ENCODE measurements at places on chromosomes 6 and 20.

- no peak for DNase-seq
Measured at GRCh38 chr20:34415079-34415478, 52.0 kb downstream of the ITCH start.

DNA sequence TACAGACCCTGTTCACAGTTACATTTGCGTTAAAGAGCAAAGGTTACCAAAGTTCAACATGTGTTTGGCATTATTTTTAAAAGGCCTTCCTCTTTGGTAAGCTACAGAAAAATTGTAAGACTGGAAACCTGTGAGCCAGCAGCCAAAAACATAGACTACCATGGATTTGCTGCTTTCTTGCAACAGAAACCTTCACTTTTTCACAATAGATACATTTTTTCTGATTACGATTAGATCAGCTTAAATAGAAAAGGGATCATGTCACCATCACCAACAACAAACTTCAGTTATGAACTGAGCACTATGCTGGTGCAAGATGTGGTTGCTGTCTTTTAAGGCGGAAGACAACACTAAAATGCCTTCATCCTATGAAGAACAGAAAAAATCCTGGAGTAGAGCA, 112.3 kb upstream of the MARCKS start:
- DNase-seq, result no peak

GRCh38 chr6:158259136-158259535, 53.1 kb upstream of the TULP4 start:
- no peak for DNase-seq

- no peak for DNase-seq
Measured at GRCh38 chr6:84460491-84460890, 233.0 kb upstream of the CEP162 start.

GRCh38 chr6:111566873-111567517, 38.7 kb downstream of the TRAF3IP2 start:
- no peak for DNase-seq

DNA sequence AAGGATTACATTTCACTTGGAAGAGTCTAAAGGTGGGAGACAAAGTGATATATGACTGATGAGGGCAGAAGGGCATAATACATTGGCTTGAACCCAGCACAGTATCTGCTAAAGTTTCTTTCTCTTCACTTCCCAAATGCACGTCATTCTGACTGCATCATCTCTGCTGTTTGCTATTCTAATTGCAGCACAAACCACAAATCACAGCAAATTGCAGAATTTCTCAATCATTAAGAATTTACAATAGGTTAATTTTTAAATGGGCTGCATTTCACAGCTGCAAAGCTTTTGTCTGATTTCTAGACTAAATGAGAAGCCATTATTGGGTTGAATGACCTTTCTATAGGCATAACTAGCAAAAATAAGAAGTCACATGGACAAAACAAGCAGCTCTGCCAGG, 337.0 kb downstream of the RNGTT start:
- no peak for DNase-seq
